Activated CD8-positive, alpha-beta memory T cell treated with anti-CD3 and anti-CD28 coated beads for 1 hour (primary cell): ENCODE measurements at places on chromosomes 3 and 15.

GRCh38 chr15:48904758-48905157, 26.8 kb downstream of the EID1 start:
- DNase-seq: no peak

DNA sequence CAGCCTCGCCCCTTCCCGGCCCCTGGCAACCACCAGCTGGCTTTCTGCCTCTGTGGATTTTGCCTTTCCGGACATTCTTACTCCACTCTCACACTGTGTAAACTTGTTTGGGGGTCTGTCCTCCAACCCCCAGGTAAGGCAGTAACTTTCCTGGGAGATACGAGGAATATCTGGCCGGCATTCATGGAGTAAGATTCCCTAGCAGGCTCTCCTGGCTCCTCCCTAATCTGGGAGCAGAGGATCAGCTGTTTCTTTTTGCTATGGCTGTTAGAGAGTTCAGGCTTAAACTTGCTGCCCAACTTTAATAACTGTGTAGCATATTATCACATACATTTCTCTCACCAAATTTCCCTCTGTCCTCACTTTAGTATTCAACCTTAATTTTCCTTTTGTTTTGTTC, 64.3 kb downstream of the IGF2BP2 start:
- DNase-seq: no peak

DNA sequence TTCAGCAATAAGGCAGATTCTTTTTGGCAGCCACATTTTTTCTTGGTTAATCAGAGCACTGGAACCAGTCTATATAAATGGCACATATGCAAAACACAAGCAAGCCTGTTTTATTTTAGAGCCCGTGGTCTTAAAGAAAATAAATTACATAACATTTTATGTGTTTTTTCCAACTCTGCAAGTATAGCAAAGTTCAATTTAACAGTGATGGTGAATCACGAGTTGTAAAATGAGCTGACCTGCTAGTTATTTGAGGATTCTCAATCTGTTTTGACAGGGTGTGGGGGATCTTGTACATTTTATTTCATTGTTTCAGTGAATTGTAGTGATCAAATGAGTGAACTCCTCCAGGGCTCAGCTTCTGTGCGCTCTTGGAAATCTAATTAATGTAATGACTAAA, 2.7 kb downstream of the ARHGEF26 start:
- DNase-seq: no peak

- no peak for DNase-seq
These were observed 35.4 kb downstream of the GOLIM4 start for GRCh38 chr3:168060317-168060716.

DNA sequence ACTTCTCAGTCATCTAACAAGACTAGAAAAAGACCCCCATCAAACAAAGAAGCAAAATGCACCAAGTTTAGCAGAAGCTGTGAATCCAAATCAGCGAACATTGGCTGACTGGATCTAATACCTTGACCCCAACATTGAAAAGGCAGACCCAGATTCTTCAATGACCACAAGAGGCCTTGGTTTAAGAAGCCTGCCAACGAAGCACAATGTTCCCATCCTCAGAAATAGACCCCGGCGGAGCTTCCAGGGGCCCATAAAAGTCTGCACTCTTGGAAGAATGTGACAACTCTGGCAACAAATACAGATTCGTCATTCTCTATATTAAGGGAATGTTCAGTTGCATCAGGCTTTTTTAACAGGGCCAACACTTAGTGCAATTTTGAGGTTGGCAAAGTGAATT, 112.8 kb upstream of the BCL6 start:
- no peak for DNase-seq

DNA sequence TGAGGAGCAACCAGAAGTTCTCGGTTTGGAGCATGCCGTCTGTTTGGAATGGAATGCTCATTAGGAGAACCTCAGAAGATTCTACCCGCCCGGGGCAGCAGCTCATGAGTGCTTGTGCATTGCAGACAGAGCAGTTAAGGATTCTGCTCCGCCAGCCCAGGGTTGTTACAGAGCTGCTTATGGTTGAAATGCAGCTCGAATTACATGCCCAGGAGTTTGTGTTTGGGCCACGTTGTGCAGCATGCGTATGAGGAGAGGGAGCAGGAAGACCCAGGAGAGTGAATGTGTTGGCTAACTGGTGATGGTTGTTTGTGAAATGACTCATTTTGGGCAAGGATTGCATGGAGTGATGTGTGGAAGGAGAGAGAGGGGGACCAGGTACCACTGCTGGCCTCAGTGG, 9.0 kb downstream of the FGD5 start:
- no peak for DNase-seq

GRCh38 chr15:76071806-76072205, 12.0 kb downstream of the TMEM266 start:
- DNase-seq: no peak

GRCh38 chr15:73485372-73485771, 42.4 kb downstream of the REC114 start:
- no peak for DNase-seq

DNA sequence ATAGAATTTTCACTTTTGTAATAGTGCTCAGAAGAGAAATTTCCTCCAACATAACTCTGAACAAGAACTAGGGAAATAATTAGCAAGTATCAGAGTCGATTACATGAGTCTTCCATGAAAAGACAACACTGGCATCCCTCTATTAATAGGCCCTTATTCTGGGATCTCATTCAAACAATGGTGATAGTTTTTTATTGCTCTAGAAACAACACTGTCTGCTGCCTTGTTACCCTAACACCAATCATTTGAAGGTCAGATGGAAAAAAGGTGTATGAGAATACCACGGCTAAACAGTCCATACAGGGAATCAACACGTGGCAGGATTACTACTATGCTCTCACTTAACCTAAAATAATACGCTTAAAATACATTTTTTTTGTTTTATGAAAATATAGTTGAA, 35.9 kb downstream of the GNB4 start:
- DNase-seq: no peak

DNA sequence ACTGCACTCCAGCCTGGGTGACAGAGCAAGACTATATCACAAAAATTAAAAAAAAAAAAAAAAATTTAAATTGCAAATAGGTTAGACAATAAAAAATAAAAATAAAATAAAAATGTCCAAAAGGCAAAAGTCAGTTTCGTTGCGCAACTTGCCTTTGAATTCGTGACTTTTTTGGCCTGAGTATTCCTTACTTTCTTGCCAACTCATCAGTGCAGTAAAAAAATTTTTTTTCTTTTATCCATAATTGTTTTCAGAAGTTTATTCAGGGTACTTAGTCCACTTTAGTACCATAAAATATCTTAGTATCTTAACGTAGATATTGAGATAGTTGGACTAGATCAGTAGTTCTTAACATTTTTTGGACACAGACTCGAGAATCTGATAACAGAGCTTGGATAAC, 22.4 kb upstream of the CILP start:
- no peak for DNase-seq

DNA sequence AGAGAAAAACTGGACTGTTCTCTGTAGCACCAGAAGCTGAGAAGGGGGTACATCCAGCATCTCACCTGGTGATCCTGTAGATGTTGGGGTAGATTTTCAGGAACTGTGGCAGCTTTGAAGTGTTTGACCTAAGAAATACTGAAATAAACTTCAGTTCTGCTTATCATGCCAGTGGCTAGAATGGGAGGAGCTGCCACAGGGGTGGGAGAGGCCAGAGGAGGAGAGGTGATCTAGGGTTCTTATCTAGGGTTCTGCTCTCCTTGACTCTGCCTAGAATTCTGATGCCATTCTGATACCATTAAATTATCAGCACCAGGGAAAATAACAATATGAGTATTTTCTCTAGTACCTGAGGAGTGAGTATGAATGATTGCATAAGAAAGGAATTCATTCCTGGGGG, 10.2 kb upstream of the CPOX start:
- no peak for DNase-seq

DNA sequence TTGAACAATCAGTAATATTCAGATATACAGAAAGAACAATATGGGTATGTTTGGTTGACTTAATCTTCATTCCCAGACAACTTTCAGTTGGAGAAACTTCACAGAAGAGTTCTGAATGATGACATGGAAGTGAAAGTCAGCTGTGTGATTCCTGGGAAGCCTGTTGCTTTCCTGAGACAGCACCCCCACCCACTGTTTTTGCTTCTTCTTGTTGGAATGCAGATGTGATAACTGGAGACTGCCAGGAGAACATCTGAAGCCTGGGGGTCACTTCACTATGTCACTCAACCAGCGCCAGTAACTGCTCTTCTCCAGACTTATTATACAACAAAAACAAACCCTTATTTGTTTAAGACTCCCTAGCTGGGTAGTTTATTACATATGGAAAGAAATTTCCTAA, 599.4 kb downstream of the ZIC1 start:
- DNase-seq: no peak

DNA sequence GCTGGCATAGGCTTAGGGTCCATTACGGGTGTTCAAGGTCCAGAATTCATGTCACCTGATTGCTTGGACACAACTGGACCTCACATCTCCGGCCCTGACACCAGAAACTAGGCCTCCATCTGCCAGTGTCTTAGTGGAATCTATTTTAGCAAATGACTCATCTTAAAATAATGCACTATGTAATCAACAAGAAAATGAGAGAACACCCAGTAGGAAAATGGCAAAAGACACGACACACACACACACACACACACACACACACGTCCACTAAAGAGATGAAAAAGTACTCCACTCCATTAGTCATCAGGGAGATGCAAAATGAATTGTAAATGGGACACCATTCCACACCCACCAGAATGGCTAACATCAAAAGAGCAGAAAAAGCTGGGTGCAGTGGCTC, 11.2 kb downstream of the APBA2 start:
- no peak for DNase-seq

DNA sequence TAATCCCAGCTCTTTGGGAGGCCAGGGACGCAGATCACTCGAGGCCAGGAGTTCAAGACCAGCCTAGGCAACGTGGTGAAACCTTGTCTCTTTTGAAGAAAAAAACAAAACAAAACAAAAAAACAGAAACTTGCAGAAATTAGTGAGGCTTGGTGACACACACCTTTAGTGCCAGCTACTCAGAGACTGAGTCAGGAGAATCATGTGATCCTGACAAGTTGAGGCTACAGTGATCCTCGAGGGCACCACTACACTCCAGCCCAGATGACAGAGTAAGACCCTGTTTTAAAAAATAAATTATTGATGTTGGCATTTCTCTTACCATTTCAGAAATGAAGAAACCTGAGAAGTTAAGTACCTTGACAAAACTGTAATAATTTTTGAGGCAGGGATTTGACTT, 44.6 kb upstream of the CCNB2 start:
- DNase-seq: no peak

DNA sequence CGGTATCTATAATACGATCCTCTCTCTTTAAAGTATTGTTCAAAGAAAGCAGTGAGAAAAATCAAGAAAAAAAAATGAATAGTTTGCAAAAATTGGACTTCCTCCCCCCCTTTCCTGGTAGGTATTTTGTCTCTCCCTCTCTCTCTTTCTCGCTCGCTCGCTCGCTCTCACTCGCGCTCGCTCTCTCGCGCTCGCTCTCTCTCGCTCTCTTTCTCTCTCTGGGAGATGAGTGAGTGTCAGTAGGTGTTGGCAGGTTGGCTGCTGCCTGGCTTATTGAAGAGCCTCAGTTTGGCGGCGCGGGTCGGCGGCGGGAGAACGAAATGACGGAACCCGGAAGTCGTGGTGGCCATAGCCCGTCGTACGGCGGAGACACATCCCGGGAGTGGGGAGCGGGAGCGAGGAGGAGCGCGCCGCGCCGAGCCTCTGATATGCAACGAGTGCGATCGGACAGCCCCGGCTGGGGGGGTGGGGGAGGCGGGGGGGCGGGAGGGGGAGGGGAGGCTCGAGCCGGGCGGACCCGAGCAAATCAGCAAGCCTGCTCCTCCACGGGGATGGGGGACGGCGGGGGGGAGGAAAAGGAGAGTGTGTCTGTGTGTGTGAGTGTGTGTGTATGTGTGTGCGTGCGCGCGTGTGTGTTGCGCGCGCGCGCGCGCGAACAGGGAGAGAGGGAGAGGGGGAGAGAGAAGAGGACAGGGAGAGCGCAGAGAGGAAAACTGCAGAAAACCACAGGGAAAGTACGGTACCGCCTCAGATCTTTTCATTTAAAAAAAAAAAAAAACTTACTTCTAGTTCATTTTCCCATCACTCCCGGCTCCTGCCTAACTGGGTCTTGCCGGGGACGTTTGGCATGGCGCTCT, at the start of gene MEIS2:
Gene MEIS2 (minus strand): TSS at position 441 of the 857 bp plus-strand sequence. CDS start 1,083 bp downstream, outside the sequence.
- DNase-seq: no peak

- DNase-seq: no peak
These were observed 6.8 kb downstream of the RBM5 start for GRCh38 chr3:50095352-50095998.

GRCh38 chr3:50423543-50423942, 64.2 kb upstream of the TMEM115 start:
- DNase-seq: no peak

DNA sequence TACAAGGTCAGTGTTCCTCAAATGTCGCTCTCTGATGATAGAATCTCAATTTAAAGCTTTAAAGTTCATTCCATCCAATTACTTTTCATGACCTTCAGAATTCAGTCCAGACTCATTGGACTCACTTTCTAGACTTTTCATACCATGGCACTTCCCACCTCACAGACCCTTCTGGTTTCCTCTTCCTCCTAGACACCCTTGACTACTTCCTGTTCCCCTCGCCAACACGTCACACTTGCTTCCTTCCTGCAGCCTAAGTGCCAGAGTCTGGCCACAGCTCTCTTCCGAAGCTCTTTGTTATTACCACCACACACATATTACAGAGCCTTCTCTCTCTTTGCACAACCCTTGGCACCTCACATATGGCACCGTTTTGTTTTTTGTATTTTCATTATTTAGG, 59.1 kb upstream of the UMPS start:
- peak; percentile 2 for DNase-seq

DNA sequence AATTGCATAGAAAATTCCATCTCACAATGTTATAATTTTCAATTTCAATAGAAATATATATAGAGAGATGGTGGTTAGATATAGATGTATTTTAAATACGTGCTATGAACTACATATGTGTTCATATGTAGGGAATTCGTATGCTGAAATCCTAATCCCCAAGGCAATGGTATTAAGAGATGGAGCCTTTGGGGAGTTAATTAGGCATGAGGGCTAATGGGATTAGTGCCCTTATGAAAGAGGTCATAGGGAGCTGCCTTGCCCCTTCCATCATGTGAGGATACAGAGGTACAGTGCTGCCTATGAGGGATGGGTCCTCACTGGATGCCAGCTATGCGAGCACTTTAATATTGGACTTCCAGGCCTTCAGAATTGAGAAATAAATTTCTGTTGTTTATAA, 79.6 kb upstream of the CCDC54 start:
- DNase-seq: no peak
